NCI-H1436 treated with DMSO at 0.1 percent for 48 hours (cell line): ENCODE measurements at places on chromosomes 1 and 21.

DNA sequence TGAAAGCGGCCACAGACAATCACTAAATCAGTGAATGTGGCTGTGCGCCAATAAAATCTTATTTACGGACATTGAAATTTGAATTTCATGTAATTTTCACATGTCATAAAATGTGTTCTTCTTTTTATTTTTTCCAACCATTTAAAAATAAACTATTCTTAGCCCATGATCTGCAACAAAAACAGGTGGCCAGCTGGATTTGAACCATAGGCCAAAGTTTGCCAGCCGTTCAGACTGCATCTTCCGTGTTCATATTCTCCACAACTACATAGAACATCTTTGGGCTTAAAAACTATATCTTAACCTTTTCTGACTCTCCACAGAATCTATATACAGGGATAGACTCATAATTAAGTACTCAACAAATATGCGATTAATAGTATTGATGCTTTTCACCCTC lies 81.2 kb upstream of the RALGPS2 start:
- no peak for DNase-seq

- DNase-seq, result no peak
Measured at GRCh38 chr1:10309243-10310011, 89.4 kb upstream of the PGD start.

GRCh38 chr21:44484498-44485253 lies 29.4 kb downstream of the LRRC3 start:
- no peak for DNase-seq

GRCh38 chr1:43925846-43926245 lies 7.8 kb upstream of the ARTN start:
- DNase-seq, result no peak

DNA sequence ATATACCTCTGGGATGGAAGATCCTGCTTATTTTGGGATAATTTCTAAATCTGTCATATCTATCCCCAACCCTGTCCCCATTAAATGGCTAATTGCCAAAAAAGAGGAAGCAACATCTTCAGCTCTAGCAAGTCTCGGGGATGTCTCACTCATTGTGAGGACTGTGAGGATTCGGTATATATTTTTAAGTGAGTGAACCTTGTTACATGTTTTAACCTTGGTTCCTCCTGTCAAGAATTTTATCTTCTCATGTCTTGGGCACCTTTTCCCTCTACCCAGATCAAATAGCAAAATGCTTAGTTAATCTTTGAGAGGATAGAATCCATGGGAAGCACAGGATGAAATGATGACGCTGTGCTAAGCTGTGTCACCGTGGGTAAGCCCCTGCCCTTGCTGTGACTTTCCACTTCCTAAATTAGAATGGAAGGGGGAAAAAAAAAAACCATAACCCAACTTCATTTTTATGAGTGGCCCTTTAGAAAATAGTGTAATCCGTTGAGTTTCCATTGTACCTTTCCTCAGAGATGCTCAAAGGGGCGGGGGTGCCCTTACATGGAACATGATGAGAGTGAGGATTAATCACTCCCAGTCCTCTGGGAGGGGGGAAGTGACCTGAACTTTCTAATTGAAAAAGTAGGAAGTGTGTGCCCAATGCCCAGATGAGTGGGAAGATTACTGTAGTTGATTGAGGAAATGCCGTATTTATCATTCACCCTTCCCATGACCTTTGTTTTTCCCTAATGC lies 7.6 kb downstream of the ATP1A1 start:
- no peak for DNase-seq

GRCh38 chr1:224707843-224708725 lies 92.0 kb downstream of the CNIH3 start:
- no peak for DNase-seq

- no peak for DNase-seq
Measured at GRCh38 chr1:51559064-51559500, 40.0 kb upstream of the EPS15 start.

GRCh38 chr21:33128538-33128937 lies 58.6 kb downstream of the OLIG1 start:
- DNase-seq, result no peak

- DNase-seq, result no peak
Measured at GRCh38 chr1:151311011-151311410, 16.2 kb downstream of the PI4KB start.

GRCh38 chr1:235841938-235842545 lies 24.7 kb downstream of the LYST start:
- no peak for DNase-seq

- no peak for DNase-seq
Measured at GRCh38 chr1:64483731-64484414, 13.9 kb downstream of the CACHD1 start.

DNA sequence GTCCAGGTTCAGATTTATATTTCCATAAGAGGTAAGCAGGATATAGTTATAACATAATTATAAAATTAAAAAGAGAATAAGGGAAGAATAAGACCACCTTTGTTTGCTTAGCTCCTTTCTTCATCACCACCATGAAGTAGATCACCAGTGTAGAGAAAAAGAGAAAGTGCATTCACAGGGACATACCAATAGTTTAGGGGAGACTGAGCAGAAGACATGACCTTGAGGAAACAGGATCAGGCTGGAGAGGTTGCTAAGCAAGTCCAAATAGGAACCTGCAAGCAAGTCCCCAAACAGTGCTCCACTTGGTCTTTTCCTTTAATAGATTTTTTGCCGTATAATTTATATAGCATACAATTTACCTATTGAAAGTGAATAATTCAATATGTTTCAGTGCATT lies 63.0 kb downstream of the KCNT2 start:
- DNase-seq, result no peak

DNA sequence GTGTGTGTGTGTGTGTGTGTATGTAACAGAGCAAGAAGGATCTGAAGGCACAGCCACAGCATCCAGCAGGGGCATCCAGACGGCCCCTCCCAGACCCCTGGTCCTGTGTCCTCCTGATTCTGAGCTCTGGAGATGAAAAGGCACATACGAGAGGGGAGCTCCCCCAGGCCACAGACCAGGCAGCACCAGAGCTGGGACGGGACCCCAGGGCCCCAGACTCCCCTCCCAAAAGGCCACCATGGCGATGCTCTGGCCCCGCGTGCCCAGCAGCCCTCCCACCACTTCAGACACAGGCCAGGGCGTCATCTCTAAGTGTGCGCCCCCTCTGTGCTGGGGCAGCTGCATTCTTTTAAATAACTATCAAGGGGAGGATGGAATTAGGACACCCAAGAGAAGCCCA lies 245.8 kb downstream of the MATN1 start:
- no peak for DNase-seq
